IMR-90 (cell line): ENCODE measurements at places on chromosomes 5 and 9. TPM values are rescaled to one million over a fixed set of nuclear protein-coding genes. Genes with fewer than 3 reads are reported as not detected.

The CCDC187 gene
- total RNA-seq, result not detected in 2 replicates

The IL7R gene
- 56.9 and 71.7 TPM in 2 replicates for total RNA-seq

The SHROOM1 gene
- total RNA-seq, result 1.4 and 2.5 TPM in 2 replicates

The CATSPER3 gene
- total RNA-seq, result under 0.01 TPM in 1 of 2 replicates, not detected in the other

The CCL19 gene
- not detected in 2 replicates for total RNA-seq

The FGF18 gene
- total RNA-seq, result under 0.01 TPM in 1 of 2 replicates, not detected in the other

The ADAMTS12 gene
- total RNA-seq, result 49.2 and 51.3 TPM in 2 replicates

The N4BP3 gene
- total RNA-seq, result under 0.01 and 0.18 TPM in 2 replicates
